GM23248 (cell line): ENCODE measurements at places on chromosomes 4 and X. TPM values are rescaled to one million over a fixed set of nuclear protein-coding genes. Genes with fewer than 3 reads are reported as not detected.

The FRAS1 gene
- polyA plus RNA-seq: 5.8 and 6.5 TPM in 2 replicates

The CBLL2 gene
- polyA plus RNA-seq: not detected in 2 replicates

The MAGEB5 gene
- not detected in 2 replicates for polyA plus RNA-seq

The TMPRSS11F gene
- not detected in 2 replicates for polyA plus RNA-seq

The CSAG2 gene
- not detected in 2 replicates for polyA plus RNA-seq

The S100P gene
- 0.80 TPM in 1 of 2 replicates, not detected in the other for polyA plus RNA-seq

The RPS6KA6 gene
- 1.4 and 2.0 TPM in 2 replicates for polyA plus RNA-seq

The FAM9C gene
- polyA plus RNA-seq: not detected in 2 replicates

The ENPEP gene
- polyA plus RNA-seq: 0.11 and 0.44 TPM in 2 replicates

The GPAT3 gene
- 2.5 and 3.2 TPM in 2 replicates for polyA plus RNA-seq

The AMOT gene
- 2.2 and 3.0 TPM in 2 replicates for polyA plus RNA-seq

The IL1RAPL2 gene
- polyA plus RNA-seq: not detected in 2 replicates

The GPC4 gene
- 6.4 and 7.0 TPM in 2 replicates for polyA plus RNA-seq

The NRK gene
- not detected in 2 replicates for polyA plus RNA-seq
